ENCODE measurements at places on chromosomes 2 and 18.

- DNase-seq, result no peak
Observed at GRCh38 chr18:69838620-69839411, 108.9 kb downstream of the CD226 start.

DNA sequence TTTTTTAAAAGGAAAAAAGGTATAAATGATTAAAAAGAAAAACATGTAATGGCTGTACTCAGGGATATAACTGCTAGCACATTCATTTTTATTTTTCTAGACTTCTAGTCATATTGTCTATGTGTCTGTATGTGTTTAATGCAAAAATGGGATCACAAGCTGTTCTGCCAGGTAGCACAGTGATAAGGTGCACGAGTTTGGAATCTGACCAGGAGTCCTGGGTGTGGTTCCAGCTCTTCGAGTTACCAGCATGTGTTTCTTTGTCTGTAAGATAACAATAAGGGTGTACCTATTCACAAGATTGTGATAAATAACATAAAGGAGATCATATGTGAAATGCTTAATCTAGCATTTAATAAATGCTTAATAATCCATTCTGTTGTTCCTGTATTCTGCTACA is 145.3 kb downstream of the PKP4 start:
- no peak for DNase-seq

- DNase-seq, result no peak
Observed at GRCh38 chr2:214261683-214262082, 149.2 kb upstream of the VWC2L start.

DNA sequence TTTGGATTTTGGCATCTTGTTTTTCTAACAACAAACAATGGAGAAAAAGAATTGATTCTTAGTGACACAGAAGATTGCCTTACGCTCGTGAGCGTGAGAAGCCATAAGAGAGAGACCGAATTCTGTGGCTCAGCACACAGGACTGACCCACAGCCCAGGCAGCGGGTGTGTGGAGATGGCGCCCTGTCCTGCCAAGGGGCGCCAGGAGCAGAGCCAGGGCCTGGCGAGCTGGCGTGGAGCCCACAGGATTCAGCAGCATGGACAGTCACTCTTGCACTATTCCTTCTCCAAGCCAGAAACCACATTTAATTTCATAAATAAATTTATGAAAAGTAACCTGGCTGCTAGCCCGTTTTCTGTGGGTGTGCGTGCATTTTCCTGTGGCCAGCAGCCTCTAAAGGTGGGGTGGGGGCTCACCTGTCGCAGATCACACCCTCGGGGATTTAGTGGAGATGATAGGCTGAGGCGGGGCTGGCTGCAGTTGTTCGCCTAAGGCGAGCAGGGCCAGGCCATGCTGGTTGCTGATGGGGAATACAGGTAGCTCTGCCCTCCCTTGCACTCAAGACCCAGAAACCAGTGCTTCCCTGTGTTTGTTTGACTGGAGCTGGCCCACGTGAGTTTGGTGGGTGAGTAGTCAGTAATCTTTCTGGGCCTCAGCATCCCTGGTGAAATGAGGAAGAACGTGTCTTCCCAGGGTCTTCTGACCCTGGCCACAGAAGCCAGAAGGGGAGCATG is 46.2 kb downstream of the FAM168B start:
- no peak for DNase-seq

DNA sequence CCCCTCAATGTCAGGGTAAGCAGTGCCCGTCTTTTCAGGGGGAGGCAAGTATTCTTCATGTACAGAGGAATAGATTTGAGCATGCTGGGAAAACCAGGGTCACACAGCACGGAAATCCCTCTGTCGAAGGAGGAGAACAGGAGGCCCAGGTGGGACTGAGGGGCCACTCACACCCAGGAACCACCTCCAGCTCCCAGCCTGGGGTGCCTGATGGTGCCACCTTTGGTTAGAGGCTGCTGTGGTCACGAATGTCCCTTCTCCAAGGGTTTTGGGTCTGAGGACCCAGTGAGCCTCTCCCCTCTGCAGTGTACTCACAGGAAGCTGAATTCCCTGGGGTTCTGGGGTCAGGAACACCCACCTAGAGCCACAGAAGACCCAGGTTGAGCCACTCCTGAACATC is 197.3 kb downstream of the ANKRD30B start:
- no peak for DNase-seq

GRCh38 chr2:108583903-108584520 is 49.7 kb downstream of the LIMS1 start:
- peak; percentile 6 for DNase-seq

- DNase-seq, result no peak
Observed at GRCh38 chr2:101657787-101658186, 39.7 kb upstream of the MAP4K4 start.
